ENCODE measurements at places on chromosomes 16 and 17. TPM values are rescaled to one million over a fixed set of nuclear protein-coding genes. Genes with fewer than 3 reads are reported as not detected.

SDR42E1 gene
- not detected for total RNA-seq

GRCh38 chr16:84918006-84918909 is 93.1 kb downstream of the ZDHHC7 start:
- H3K27ac ChIP-seq, result no peak overlapping the region
- no peaks in the 10 kb centered on the region for H3K36me3 ChIP-seq
- DNase-seq, result no peak
- no peak overlapping the region for H3K4me3 ChIP-seq
- H3K4me1 ChIP-seq, result peaks cover 56% of the 10 kb centered on the region

- no peak overlapping the region for H3K27ac ChIP-seq
- H3K27me3 ChIP-seq, result no peaks in the 10 kb centered on the region
- no peak overlapping the region for H3K4me3 ChIP-seq
These were observed 90.9 kb downstream of the GOSR1 start for GRCh38 chr17:30568117-30568430.

TBC1D3 gene
- total RNA-seq, result not detected

GRCh38 chr17:15122857-15123256 is 142.3 kb downstream of the PMP22 start:
- no peak overlapping the region for H3K4me3 ChIP-seq
- H3K36me3 ChIP-seq, result peaks cover 2% of the 10 kb centered on the region
- H3K4me1 ChIP-seq, result peaks cover 10% of the 10 kb centered on the region
- no peaks in the 10 kb centered on the region for H3K27me3 ChIP-seq
- DNase-seq, result no peak

KRTAP16-1 gene
- total RNA-seq, result not detected

DNA sequence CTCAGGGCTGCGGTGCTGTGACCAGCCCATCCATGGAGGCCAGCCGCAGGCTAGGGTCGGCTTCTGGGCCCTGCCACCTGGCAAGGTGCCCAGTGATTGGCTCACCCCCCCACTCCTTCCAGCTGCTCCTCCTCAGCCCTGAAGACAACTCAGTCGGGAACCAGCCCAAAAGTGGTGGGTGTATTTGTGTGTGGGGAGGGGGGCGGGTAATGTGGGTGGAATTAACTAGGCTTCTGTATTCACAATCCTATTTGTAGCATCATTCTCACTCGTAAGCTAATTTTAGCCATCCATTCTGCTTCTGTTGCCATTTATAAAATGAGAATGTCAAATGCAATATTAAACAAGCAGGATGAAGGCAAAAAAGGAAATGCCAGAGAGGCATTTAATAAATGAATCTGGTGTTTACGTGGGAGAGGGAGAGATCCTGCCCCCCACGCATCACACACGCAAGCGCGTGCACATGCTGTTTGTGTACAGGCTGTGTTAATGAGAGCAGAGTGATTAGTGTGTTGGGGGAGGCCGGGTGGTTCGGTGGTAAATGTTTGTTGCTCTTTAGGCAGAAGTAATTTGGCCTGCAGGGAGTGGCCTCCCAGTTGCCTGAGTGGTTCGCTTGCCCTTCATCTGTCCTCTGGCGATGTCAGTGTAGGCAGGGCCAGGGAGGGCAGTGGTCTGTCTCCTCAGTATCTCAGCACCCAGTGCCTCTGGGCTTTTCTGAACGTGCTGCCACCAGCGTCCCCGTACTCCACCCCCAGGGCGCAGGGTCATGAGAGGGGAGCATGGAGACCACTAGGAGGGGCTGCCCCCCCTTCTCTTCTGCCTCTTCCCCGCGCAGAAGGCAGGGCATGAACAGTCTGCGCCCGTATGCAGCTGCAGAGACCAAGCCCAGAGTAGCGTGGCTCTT is 140.1 kb downstream of the CCDC182 start:
- no peaks in the 10 kb centered on the region for H3K27me3 ChIP-seq
- no peak overlapping the region for H3K4me3 ChIP-seq
- H3K36me3 ChIP-seq, result no peaks in the 10 kb centered on the region
- peak overlapping the region; percentile 79 for H3K27ac ChIP-seq
- H3K4me1 ChIP-seq, result peaks cover 46% of the 10 kb centered on the region

GRCh38 chr16:22317625-22318024 is 20.4 kb downstream of the POLR3E start:
- H3K4me1 ChIP-seq, result no peaks in the 10 kb centered on the region
- no peak for DNase-seq
- H3K4me3 ChIP-seq, result no peak overlapping the region
- H3K27me3 ChIP-seq, result no peaks in the 10 kb centered on the region

DNA sequence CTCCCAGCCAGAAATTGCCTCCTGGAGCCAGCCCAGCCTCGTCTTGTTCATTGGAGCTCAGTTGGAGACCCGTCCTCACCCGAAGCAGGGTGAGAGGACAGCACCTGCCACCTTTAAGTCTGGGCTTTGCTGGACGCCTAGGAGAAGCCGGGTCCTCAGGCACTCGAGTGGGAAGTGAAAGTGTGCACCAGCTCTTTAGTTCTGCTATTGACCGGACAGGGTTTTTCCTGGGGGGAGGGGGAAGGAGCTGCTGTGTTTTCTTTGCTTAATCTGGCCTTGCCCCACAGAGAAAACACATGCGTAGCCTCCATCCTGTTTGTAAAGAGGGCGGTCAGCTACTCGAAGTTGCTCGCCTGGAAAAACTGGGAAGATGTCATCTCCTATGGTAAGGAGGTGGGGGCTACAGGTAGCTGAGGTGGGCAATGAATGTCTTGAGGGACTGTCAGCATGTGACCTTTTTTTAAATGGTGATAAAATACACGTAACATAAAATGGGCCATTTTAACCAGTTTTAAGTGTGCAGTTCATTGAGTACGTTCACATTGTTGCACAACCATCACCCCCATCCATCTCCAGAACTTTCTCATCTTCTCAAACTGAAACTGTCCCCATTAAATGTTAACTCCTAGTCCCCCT is 34.4 kb downstream of the CMIP start:
- peaks cover 45% of the 10 kb centered on the region for H3K4me1 ChIP-seq
- no peak overlapping the region for H3K4me3 ChIP-seq
- H3K36me3 ChIP-seq, result peaks cover 17% of the 10 kb centered on the region

GRCh38 chr16:50371936-50372595 is 3.3 kb upstream of the BRD7 start:
- H3K27ac ChIP-seq, result peak overlapping the region; percentile 79
- peak; percentile 48 for DNase-seq
- H3K4me3 ChIP-seq, result peak overlapping the region; percentile 88
- no peaks in the 10 kb centered on the region for H3K36me3 ChIP-seq
- H3K27me3 ChIP-seq, result no peaks in the 10 kb centered on the region
- peaks cover 50% of the 10 kb centered on the region for H3K4me1 ChIP-seq

CES4A gene
- total RNA-seq, result 1.8 TPM

Measured in neural crest cell (in vitro differentiated cells).